ENCODE measurements at places on chromosomes 2 and 18.

- no peak for DNase-seq
Measured at GRCh38 chr2:234839285-234839684, 112.5 kb upstream of the SH3BP4 start.

GRCh38 chr2:124426122-124426521, 401.0 kb downstream of the CNTNAP5 start:
- no peak for DNase-seq

- no peak for DNase-seq
Measured at GRCh38 chr2:43139501-43139900, 86.9 kb downstream of the ZFP36L2 start.

DNA sequence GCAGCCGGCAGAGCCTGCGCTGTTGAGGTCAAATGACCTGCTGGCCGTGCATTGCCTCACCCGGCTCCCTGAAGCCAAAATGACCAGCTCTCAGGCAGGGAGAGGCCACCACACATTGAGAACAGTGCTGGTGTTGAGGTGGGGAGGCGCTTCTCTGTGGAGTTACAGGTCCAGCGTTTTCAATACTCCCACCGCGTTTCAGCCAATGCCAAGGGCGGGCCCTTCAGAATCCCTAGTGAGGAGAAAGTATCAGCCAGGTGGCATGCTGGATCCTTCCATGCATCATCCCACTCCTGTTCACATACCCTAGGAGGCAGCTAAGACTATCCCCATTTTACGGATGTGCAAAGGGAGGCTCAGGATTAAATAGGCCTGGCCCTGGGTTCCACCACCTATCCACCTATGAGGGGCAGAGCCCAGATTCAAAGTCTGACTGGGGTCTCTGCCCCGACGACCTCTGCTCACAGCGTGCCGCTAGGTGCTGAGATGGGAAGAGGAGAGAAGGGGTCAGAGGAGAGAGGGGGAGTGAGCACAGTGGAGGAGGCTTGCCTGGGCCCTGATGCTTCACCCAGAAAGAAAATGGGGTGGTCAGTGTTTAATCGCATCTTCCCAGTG, 137.6 kb upstream of the ID2 start:
- peak; percentile 33 for DNase-seq

GRCh38 chr2:3672861-3673678, 15.1 kb downstream of the ALLC start:
- DNase-seq: no peak

GRCh38 chr2:150997702-150998440, 263.8 kb downstream of the RBM43 start:
- no peak for DNase-seq

DNA sequence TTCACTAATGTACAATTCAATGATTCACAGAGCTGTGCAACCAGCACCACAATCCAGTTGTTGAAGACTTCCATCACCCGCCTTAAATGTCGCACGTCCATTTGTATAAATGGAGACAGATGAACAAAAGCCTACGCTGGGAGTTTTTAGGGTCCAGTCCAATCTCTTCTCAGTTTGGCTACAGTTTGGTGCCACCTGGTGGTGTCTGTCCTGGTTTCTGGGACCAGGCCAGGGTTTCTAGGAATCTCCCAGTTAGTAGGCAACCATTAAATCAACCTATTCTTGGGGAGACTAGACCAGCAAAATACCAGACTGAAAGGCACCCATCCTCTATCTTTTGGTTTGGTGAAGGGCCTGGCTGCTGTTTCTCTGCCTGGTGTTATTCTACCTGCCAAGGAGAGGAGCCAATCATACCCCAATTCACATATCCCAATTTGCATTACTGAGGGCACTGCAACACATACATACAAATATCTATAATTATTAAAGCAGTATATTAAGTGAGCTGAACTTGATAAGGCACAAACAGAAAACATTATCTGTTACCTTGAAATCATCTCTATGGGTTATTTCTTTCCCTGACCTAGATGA, 3.2 kb upstream of the DDX1 start:
- DNase-seq: peak; percentile 64

- DNase-seq: no peak
Measured at GRCh38 chr18:46916551-46917107, 678 bp downstream of the PIAS2 start.

- DNase-seq: no peak
Measured at GRCh38 chr2:132760405-132760804, 90.4 kb upstream of the LYPD1 start.

GRCh38 chr2:134290358-134290757, 36.5 kb downstream of the MGAT5 start:
- no peak for DNase-seq

- no peak for DNase-seq
Measured at GRCh38 chr2:78263571-78263970, 741.4 kb upstream of the LRRTM4 start.

GRCh38 chr2:208320686-208321085, 54.6 kb downstream of the PIKFYVE start:
- peak; percentile 60 for DNase-seq

DNA sequence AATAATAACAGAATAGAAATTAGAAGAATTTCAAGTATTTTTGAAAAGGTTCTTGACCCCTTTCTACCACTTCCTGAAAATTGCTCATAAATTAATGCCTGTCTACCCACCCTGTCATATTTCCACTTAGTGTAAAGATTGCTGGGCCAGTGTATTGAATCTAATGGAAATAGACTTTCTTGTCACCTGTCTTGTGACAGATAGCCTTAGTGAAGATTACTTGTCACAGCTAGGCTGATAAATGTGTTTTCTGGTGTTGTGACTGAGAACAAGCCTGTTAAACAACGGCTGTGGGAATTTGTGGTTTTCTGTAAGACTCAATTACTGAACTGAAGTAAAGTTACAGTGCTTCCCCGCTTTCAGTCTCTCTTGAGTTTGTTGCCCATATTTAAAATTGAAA, 37.0 kb downstream of the PIK3C3 start:
- no peak for DNase-seq

GRCh38 chr18:69916412-69916811, 31.3 kb downstream of the CD226 start:
- no peak for DNase-seq

DNA sequence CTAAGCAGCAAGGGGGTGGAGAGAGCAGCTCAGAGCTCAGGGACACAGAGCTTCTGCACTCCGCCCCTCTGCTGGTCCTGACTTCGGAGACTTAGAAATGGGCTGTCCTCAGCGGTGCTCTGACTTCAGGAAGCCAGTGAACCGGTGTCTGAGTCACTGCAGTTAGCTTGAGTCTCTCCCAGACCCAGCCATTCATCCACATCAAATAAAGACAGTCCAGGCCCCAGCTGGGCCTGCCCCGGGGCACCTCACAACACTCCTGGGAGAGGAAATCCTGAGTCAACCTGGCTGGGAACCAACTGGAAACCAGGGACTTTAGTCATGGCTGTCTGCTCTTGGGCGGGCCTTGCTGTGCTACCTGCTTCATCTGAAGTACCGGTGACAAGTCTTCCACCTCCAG, 5.4 kb upstream of the ITGB6 start:
- DNase-seq: no peak

GRCh38 chr2:43302961-43303494, 76.6 kb upstream of the ZFP36L2 start:
- DNase-seq: no peak

DNA sequence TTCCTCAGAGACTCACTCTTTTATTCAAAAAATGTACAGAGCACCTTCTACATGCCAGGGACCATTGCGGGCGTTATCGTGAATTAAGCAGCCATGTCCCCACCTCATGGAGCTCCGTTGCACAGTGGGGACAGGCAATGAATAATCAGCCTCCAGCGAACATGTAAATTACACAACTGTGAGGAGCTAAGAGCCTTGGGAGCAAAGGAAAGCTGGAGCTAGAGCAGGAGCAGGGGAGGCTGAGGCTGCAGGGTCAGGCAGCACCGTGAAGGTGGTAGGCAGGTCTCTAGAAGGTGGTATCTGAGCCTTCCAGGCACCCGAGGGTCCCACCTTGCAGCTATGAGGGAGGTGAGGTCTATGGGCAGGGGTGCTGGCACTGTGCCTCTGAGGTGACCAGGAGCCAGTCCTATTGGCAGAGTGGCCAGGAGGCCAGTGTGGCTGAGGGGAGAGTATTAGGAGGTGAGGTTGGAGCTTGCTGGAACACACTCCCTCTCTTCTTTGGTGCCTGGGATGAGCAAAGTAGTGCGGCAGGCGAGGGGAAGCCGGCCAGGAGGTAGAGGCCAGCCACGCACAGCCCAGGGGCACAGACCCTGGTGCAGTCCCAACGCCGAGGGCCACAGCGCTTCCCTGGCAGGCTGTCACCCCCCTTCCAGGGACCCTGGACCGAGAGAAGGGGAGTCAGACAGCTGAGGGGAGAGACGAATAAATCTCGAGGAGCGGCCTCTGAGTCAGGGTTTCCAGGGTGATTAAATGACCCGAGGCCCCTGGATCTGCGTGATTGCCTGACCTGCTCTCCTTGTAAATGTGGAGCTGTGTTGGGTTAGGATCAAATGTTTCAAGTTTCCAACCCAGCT, 167.3 kb downstream of the SEPTIN10 start:
- DNase-seq: no peak

DNA sequence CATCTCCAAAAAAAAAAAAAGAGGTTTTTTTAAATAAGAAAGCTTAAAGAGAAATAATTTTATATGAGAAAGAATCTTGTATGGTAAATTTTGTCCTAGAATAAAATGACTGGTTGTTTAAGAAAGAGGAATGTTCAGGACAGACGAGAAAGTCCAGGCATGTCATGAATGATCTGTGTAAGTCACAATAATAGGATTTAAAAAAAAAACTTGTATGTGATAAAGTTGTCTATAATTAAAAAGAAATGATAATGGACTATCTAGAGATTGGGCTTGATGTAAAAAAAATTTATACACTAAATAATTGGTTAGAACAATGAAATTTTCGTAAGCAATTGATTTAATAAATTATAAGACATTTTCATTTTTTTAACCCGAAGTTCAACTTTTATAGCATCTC, 71.7 kb upstream of the ABCA12 start:
- no peak for DNase-seq

DNA sequence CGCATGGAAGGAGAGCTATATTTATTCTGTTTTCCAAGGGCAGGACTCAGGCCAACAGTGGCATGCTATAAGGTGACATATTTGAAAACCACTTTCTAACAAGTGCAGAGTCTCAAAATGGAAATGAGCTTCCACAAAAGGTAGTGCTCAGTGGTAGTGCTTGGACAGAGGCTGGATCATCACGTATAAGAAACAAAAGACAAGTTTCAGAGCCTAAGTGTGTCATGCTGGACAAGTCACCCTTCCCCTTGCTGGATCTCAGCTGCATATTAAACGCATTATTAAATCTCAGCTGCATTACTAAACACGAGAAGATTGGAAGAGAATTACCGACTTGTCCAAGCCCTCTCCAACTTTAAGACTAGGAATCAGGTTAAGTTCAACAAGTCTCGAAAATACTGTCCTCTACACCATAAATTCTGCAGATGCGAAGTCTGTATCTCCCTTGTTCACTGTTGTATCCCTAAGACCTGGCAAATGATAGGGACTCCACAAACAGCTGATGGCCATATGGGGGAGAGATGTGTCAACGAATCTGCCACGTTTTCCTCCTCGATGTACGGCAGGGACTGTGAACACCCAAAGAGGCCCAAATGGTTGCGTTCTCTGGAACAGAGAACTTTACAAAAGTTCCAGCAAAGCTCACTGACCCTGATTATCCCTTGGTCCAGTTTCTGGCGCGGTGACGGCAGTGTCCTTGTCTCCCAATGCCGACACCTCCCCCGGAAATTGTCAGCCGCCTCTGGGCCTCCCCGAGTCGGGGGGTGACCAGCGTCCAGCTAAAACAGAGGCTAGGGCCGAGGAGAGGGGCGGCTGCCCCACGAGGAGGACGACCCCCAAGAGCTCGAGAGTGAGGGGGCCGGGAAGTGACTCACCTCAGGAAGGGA, 611 bp downstream of the NOL10 start:
- no peak for DNase-seq

DNA sequence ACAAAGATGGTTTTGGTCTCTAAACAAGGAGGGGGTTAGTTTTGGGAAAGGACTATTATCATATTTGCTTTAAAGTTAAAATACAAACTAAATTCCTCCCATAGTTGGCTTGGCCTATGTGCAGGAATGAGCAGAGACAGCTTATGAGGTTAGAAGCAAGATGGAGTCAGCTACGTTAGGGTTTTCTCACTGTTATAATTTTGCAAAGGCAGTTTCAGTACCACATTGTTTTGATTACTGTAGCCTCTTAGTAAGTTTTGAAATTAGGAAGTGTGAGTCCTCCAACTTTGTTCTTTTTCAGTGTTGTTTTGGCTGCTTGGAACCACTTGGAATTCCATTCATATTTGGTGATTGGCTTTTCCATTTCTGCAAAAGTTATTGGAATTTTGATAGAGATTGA, 23.4 kb downstream of the LCLAT1 start:
- DNase-seq: no peak

- peak; percentile 43 for DNase-seq
Measured at GRCh38 chr2:233832869-233833311, 21.4 kb downstream of the HJURP start.

- DNase-seq: no peak
Measured at GRCh38 chr2:204763974-204764703, 218.9 kb downstream of the PARD3B start.
